ENCODE measurements at places on chromosomes 2 and 18.

GRCh38 chr18:63185984-63186383, 133.6 kb downstream of the BCL2 start:
- DNase-seq = no peak

- no peak for DNase-seq
These were observed 167.0 kb upstream of the ITGA4 start for GRCh38 chr2:181290182-181290581.

DNA sequence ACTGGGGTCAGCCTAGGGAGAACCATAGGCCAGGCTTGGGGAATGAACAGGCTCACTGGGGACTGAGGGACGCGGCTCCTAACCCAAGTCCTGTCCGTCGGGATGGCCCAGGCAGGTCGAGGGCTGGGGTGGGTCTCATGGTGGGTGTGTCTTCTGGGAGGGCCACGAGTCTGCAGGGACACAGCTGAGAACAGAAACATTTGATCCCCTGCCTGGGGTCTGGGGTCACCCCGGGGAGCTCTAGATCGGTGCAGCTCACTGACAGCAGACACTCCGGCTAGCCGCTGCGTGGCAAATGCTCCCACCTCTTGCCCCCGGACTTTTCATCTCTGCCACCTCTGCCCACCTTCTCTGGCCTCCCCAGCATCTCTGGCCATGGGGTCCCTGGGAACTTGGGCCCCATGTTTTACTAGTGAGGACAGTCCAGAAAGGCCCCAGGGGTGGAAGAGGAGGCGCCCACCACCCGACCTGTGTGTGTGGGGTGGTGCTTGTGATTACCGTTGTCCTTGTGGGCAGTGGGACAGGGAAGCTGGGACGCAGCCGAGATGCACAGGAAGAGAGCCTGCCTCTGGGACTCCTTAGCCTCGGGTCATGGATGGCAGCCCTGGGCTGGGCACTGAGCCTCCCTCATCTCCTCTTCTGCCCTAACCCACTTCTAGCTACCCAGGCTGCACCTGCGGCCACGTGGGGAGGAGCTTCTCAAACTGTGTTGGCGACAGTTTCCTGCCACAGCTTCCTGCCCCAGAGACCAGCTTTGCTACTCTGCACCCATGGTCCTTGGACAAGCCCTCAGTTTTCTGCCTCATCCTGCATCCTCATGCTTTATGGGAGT, 4.9 kb downstream of the ZAP70 start:
- no peak for DNase-seq

DNA sequence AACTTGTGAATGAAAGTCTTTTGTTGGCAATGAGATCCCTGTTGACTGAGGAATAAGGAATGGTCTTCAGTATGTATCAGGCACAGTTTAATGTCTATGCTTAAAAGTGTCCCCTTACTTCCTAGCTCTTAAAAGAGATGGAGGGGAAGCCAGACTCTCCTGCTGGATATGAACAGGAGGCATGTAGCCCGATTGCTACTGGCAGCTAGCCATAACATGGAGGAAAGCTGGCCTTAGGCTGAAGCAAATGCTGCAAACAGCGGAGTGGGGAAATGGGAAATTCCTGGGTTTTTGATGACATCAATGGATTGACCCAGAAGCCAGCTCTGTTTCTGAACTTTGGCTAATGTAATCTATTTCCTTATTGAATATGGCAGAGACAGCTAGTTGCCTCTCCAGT, 266.1 kb downstream of the SLC4A3 start:
- DNase-seq = no peak

- no peak for DNase-seq
These were observed 117.7 kb upstream of the SMIM21 start for GRCh38 chr18:75545189-75545588.
